ENCODE measurements at places on chromosomes 1 and 21.

GRCh38 chr1:79737193-79737592 is 730.7 kb upstream of the ADGRL4 start:
- DNase-seq: no peak

- DNase-seq: no peak
Observed at GRCh38 chr1:243850202-243850451, at the start of gene AKT3. AKT3 (minus strand) TSS chr1:243850243; CDS start chr1:243843170, 7,073 bp downstream.

GRCh38 chr1:218802799-218803198 is 370.9 kb upstream of the LYPLAL1 start:
- DNase-seq: no peak

- DNase-seq: no peak
Observed at GRCh38 chr1:54624466-54625464, 1.4 kb upstream of the FAM151A start.

GRCh38 chr1:169906938-169907337 is 13.2 kb upstream of the SCYL3 start:
- DNase-seq: no peak

- no peak for DNase-seq
Observed at GRCh38 chr21:45454926-45455673, 50.1 kb downstream of the COL18A1 start.

DNA sequence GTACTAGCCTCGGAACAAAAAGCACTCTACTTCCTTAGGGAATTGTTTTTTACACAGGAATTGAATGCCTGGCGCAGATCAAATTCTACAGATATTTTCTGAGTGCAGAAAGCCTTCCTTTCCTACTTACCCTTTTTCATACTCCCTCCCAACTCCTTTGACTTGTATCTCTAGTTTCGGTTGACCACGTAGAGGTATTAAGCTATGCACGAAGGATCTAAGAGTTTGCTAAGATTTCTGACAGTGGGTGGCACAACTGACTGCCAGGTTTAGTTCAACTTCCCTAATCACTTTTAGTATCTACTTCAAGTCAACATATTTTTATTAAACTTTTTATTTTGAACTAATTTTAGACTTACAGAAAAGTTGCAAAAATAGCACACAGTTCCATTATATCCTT is 5.0 kb downstream of the TOR1AIP2 start:
- DNase-seq: no peak

DNA sequence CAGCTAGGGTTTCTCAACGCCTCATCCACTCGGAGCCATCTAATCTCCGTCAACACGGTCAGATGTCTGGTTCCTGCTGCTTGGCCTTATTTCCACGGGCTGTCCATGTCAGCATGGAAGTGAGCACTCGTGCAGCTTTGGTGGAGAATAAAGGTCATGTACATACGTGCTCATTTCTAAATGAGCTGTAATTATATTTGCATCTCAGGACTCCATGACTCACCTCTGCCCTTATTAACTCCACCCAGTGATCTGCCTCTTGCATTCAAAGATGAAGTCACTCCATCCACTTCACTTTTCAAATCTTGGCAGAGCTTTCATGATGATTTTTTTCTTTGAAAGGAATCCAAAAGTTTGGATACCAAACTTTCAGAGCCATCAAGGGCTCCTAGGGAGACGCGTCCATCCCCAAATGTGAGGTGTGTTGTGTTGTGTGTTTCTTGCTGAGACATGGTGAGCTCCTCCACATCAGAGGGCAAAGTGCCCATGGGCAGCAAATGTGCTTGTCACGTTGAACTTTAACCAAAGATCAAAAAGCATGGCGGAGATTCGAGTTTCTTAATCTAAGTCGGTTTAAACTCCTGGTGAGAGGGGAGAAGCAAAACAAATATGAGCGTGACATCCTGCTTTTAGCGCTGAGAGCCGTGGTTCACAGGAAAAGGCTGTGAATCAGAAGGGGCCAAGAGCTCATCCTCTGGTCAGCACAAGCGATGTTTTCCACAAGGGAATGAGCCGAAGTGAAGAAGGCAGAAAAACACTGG is 68.6 kb upstream of the ERRFI1 start:
- DNase-seq: no peak

- DNase-seq: no peak
Observed at GRCh38 chr1:225435487-225435886, 7.6 kb upstream of the LBR start.

DNA sequence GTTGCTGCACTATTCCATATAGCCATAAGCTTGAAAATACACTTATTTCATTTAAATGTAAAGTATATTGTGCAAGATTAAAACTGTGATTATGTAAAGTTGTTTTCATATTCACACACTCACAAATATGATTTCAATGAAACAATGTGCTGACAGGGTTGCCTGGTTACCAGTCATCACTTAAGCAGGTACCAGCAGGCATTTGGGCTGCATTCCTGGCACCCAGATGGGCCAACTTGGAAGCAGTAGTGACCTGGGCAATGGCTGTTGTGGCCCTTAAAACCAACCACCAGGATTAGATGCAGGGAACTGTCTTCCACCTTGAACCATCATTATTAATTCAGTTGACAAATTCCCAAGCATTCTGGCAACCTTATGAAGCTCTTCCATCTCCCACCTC is 45.0 kb upstream of the RASAL2 start:
- no peak for DNase-seq

DNA sequence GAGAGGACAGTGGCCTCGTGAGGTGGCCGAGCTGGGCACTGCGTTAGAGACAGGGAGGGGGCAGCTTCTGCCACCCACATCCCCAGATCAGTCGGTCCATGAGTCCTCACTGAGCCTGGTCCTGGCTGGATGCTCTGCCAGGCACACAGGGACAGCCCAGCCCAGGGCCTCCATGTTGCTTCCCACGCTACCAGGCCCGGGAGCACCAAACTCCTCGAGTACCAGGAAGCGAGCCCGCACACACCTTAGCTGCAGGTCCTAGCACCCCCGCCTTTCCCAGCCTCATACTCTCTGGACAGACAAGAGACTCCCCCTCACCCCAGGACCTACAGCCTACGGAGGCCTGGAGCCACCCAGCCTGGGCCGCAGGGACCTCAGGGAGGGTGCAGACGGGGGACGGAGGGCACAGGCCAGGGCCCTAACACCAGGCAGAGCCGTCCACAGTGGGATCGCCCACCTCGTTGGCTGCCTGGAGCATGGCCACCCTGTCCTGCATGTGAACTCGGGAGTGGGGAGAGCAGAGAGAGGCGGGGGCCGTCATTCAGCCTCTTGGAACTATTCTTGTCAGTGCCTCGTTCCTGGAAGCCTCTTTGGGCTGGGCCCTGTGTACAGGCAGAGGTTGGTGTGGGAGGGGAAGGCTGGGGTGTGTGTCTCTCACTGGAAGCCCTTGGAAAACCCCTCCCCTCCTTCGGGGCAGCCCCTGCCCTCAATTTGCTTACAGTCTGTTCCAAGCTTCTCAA is 90.9 kb upstream of the RUNX3 start:
- no peak for DNase-seq
